Diencephalon (tissue), 1 donor: ENCODE measurements at places on chromosomes 3 and 15. TPM values are rescaled to one million over a fixed set of nuclear protein-coding genes. Genes with fewer than 3 reads are reported as not detected.

RNU5B-1 gene
- not detected for total RNA-seq

FBXO40 gene
- total RNA-seq = not detected

EPHA6 gene
- total RNA-seq = 83.7 TPM

GUCA1C gene
- not detected for total RNA-seq

SAMD7 gene
- not detected for total RNA-seq

FAM131A gene
- 62.5 TPM for total RNA-seq

GRAMD1C gene
- 10.8 TPM for total RNA-seq

HDC gene
- 22.1 TPM for total RNA-seq
